ENCODE measurements at places on chromosomes 2 and 18.

DNA sequence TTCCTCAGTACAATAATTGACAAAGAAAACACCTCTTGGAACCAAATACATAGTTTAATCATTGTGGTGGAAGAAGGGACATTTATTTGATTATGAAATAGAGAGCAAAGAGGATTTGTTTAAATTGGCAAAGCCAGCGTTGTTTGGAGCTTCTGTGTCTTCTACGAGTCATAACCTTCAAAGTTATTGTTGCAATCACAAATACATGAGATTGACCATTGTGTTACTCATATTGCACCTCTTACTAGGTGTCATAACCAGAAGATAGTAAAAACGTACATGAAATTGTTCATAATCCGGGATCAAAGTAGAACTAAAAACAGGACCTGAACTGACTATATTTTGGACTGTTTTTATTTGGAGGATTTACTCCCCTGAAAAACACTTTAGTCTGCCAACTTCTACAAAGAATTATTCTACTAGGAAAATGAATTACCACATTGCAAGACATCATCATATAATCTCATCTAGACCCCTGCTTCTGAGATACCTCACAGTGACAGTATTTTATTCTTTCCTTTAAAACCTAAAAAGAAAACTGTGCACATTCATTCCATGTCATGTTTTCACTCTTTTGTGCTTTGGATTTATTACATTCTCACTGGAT, 151.7 kb upstream of the KLF7 start:
- peak; percentile 57 for DNase-seq

- no peak for DNase-seq
These were observed 48.2 kb downstream of the AGAP1 start for GRCh38 chr2:235541838-235542549.

- DNase-seq, result no peak
These were observed 392.8 kb downstream of the TNS1 start for GRCh38 chr2:217609952-217610351.

DNA sequence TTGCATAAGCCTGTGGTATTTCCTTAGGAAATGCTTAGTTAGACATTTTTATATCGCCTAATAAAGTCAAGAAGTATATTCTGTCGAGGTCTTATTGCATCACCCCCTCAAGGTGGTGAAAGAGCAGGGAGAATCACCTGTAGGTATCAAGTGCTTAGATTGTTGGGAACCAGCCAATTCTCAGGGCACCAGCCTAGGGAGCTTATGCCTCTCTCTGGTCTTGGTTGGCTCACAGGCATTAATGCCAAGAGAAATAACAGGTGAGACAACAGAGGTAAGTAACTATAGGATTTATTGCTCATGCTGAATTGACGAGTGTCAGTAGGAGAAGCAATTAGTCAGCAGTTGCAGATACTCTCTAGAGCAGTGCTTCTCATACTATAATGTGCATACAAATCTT, 663.3 kb upstream of the ZNF804A start:
- DNase-seq, result no peak

GRCh38 chr2:86411396-86411795, 29.8 kb upstream of the KDM3A start:
- no peak for DNase-seq

DNA sequence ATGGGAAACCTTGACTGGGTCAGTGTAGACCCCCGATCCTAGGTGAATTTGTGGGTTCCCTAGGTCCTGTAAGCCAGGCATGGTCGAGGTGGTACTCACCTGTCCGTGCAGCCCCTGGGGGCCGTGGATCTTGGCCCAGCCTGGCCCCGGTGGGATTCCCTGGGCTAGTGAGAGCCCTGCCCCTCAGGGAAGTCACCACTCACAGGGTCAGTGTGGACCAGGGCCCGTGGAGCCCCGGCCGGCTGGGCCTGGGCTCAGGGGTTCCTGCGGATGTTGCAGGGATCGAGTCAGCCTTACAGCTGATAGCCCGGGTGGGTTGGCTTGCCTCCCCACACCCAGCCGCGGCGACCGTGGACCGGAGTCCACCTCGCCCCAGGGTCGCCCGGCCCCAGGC, 528 bp downstream of the ATG9A start:
- no peak for DNase-seq

DNA sequence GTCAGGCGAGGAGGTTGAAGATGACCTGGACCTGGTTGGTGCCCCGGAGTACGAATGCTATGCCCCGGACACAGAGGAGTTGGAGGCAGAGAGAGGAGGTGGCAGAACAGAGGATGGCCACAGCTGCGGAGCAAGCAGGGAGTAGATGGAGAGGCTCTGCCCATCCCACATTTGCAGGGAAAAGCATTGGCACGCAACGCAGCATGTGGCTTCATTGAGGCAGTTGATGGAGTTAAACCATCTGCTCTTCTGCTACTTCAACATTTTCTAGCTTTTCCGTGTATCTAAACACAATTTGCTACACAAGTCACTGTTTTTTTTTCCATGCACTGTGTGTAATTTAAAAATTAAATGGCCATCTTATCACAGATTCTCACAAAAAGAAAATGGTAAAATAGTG, 11.8 kb downstream of the RBFA start:
- no peak for DNase-seq

- no peak for DNase-seq
These were observed 18.0 kb downstream of the FBXO41 start for GRCh38 chr2:73266061-73266901.

- DNase-seq, result no peak
These were observed 238.1 kb upstream of the SLC8A1 start for GRCh38 chr2:40690036-40690435.

DNA sequence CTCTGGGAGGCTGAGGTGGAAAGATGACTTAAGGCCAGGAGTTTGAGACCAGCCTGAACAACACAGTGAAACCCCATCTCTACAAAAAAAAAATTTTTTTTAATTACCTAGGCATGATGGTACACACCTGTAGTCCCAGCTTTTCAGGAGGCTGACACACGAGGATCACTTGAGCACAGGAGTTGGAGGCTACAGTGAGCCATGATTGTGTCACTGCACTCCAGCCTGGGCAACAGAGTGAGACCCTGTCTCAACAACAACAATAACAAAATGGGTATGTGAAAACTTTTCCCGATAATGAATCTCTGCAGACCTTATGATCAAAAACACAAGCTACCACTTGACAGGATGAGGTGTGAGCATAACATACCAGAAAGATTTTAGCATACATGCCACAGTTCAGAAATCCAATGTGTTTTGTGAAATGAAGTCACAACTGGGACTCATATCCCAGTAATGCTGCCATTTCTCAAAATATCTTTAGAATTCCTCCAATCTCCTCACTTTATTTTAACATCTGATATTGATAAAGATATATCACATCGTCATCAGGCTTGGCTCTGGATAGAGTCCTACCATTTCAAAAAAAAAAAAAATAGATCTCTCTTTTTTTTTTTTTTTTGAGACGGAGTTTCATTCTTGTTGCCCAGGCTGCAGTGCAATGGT, 74.0 kb upstream of the PELI1 start:
- no peak for DNase-seq

GRCh38 chr18:52588931-52589330, 248.9 kb downstream of the DCC start:
- DNase-seq, result no peak

- DNase-seq, result peak; percentile 4
These were observed 27.0 kb downstream of the CRYGD start for GRCh38 chr2:208097313-208097712.

GRCh38 chr2:236843161-236843968, 242.3 kb upstream of the COPS8 start:
- DNase-seq, result peak; percentile 38

DNA sequence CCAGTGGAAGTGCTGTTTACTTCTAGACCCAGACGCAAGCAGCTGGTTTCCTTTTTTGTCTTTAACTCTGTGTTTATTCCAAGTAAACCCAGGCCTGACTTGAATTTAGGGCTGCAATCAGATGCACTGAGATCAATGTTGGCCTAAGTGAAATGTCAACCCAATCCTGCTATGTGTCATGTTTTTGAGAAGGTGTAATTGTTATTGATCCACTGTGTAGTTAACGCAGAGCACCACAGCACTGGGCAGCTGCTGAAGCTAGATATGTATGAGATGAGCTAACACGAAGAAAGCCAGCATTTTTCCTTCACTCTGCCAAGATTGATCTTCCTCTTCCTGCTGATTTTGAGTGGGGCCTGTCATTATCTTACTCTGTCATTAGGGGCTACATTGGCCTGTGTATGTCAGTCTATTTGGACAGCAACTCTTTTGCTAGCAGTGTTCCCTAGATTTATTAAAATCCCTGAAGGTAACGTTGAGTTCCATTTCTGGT, 18.9 kb upstream of the DLX1 start:
- no peak for DNase-seq

GRCh38 chr2:60463249-60463648, 90.2 kb downstream of the BCL11A start:
- DNase-seq, result peak; percentile 16

DNA sequence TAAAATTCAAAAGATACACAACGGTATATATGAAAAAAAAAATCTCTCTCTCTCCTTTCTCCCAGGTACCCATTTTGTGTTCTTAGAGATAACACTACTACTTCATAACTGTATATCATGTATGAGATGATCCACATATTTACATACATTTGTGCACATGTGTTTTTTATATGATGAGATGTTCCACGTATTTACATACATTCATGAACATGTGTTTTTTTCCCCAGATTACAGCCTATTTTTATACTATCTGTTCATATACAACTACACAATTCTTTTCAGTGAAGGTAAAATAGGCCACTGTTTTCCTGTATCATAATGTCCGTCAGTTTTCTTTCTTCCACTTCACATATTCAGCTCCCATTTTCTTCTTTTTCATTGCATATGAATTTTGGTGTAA, 808.9 kb downstream of the LRRTM4 start:
- DNase-seq, result no peak

GRCh38 chr18:5890331-5891183, 4.8 kb downstream of the TMEM200C start:
- no peak for DNase-seq

GRCh38 chr2:166173263-166173662, 45.4 kb upstream of the SCN1A start:
- DNase-seq, result no peak

- DNase-seq, result peak; percentile 25
These were observed 67.0 kb upstream of the OSR1 start for GRCh38 chr2:19425419-19425818.

GRCh38 chr2:16247326-16248122, 307.2 kb downstream of the MYCN start:
- DNase-seq, result no peak

- DNase-seq, result no peak
These were observed 170.6 kb downstream of the EVA1A start for GRCh38 chr2:75390169-75390568.

- no peak for DNase-seq
These were observed 141.6 kb downstream of the HDAC4 start for GRCh38 chr2:239259173-239259572.

- no peak for DNase-seq
These were observed 21.5 kb downstream of the DTNB start for GRCh38 chr2:25651782-25652455.

GRCh38 chr2:56009758-56010458, 86.3 kb upstream of the EFEMP1 start:
- peak; percentile 83 for DNase-seq

DNA sequence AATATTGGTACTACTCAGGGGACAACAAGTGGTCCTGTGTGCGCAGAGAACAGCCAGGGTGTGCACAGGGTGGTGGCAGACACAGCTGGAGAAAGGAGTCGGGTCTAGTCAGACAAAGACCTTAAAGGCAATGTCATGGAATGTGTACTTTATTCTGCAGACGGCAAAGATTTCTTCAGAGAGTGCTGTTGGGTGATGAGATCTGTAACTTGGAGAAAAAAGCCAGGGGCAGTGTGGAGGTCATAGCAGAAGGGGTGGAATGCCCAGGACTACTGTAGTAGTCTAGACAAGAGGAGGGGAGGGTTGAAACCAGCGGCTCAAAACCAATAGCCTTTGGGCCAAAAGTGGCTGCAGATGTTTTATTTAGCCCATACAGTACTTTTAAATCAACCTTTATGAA, 121.3 kb upstream of the ZFP36L2 start:
- DNase-seq, result no peak

DNA sequence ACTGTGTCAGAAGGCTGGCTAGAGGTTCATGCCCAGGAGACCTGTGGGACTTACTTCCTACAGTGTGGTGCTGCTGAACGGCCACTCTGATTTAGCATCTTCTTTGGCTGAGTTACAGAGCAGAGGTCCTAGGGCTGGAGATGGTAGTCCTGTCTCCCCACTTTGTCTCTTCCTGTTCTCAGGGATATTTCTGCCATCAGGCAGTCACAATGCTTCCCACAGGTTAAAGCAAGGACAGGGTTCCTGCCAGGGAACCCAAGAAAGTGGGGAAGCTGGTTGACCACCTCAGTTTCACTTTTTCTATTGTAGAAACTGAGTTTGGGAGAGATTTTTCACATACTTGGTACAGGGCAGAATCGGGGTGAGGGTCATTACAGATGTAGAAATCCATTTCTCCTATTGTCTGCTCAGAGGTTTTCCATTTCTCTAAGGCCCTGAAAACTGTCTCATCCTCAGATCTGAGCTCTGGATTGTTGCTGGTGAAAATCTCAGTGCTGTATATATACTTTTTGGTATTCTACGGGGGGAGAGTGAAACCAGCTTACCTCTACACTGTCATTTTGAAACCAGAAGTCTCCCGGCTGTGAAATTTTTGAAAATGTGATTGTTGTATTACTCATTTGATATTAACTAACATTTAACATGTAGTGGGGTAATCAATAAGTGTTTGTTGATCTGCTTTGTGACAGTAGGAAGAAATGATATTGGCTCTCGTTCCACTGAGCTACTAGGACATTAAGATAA, 37.0 kb upstream of the MEP1B start:
- no peak for DNase-seq

All from fibroblast of the aortic adventitia (primary cell).